Foreskin keratinocyte (primary cell): ENCODE measurements at places on chromosomes 6 and 20. TPM values are rescaled to one million over a fixed set of nuclear protein-coding genes. Genes with fewer than 3 reads are reported as not detected.

E2F3 gene
- 11.7 and 13.1 TPM in 2 replicates for total RNA-seq

MYBL2 gene
- 46.7 and 66.7 TPM in 2 replicates for total RNA-seq

CALHM5 gene
- total RNA-seq = 0.11 and 0.20 TPM in 2 replicates

GRM1 gene
- total RNA-seq = not detected in 2 replicates

BPIFB2 gene
- total RNA-seq = not detected in 2 replicates

MYH7B gene
- 0.10 and 0.11 TPM in 2 replicates for total RNA-seq

SLC44A4 gene
- 0.25 and 0.37 TPM in 2 replicates for total RNA-seq

ULBP3 gene
- 5.6 and 7.0 TPM in 2 replicates for total RNA-seq

ABHD16A gene
- 23.0 and 25.0 TPM in 2 replicates for total RNA-seq

DEFB114 gene
- total RNA-seq = not detected in 2 replicates

ARFGEF2 gene
- total RNA-seq = 22.2 and 22.4 TPM in 2 replicates
